ENCODE measurements at places on chromosomes 13 and 19. TPM values are rescaled to one million over a fixed set of nuclear protein-coding genes. Genes with fewer than 3 reads are reported as not detected.
A peak's percentile ranks its signal among the peaks of the same experiment; 100 is the strongest.

- DNase-seq = no peak
Measured at GRCh38 chr19:409516-410242, 732 bp upstream of the C2CD4C start.

- no peak for DNase-seq
Measured at GRCh38 chr19:8705742-8706141, 7.1 kb upstream of the ACTL9 start.

GRCh38 chr13:41107584-41108014, 25.0 kb downstream of the KBTBD6 start:
- DNase-seq = no peak

DNA sequence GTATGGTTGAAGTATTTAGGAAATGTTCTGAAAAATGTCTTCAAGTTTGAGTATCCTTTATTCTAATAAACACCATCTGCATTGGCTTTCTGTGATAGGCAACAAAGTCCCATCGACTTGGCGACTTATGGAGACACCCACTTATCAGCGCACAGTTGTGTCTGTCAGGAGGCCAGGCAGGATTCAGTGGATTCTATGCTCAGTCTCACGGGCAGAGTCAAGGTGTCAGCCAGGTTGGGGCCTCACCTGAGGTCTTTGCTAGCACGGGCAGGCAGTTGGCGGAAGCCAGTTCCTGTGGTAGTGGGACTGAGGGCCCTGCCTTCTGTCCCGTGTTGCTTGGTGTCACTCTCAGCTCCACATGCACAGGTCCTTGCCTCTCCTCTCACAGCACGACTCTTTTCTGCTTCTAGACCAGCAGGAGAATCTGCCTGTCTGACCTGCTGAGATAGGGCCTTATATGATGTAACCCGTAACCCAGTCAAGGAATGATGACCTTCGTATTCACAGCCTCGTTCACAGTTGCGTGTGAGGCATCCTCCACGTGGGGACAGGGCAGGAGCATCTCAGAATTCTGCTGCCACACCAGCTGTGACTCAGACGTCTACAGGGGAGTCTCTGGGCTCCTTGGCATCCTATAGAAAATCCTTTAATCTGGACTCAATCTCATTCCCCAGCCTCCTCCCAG, 10.0 kb downstream of the CUL4A start:
- no peak for DNase-seq

GRCh38 chr19:3580156-3580934, 4.9 kb upstream of the GIPC3 start:
- DNase-seq = no peak

GRCh38 chr19:17086834-17087233, 11.3 kb downstream of the MYO9B start:
- no peak for DNase-seq

- DNase-seq = no peak
Measured at GRCh38 chr13:73179650-73180274, 121.0 kb downstream of the KLF5 start.

GRCh38 chr13:27432180-27432579, 7.8 kb downstream of the GTF3A start:
- no peak for DNase-seq

- DNase-seq = no peak
Measured at GRCh38 chr13:75038393-75039113, 443.4 kb downstream of the TBC1D4 start.

- no peak for DNase-seq
Measured at GRCh38 chr13:74886502-74886901, 595.5 kb downstream of the TBC1D4 start.

DNA sequence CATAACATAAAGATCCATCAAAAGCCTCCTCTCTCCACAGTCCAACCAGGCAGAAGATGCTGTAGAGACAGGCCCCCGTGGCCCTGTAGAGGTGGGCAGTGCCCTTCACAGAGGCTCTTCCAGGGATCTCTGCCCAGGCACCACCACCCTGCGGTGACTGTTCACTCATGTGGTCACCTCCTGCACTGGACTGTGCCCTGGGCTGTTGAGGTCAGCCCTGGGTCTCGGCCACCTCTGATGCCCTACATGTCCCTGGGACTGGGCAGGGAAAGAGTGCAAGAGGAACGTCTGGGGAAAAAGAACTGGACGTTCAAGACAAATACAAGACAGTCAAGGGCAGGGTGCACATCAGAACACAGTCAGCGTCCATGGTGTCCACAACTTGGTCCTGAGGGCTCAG, 22.3 kb downstream of the PEPD start:
- DNase-seq = peak; percentile 13

- DNase-seq = no peak
Measured at GRCh38 chr13:84616864-84617263, 734.6 kb upstream of the SLITRK1 start.

GRCh38 chr13:34672631-34673030, 269.4 kb upstream of the NBEA start:
- DNase-seq = no peak

GRCh38 chr19:12513531-12514061, 29.0 kb upstream of the ZNF709 start:
- DNase-seq = no peak

GRCh38 chr19:18733196-18733647, 49.7 kb downstream of the CRTC1 start:
- no peak for DNase-seq

GRCh38 chr13:112675366-112675756, 14.5 kb upstream of the ATP11A start:
- DNase-seq = no peak

DNA sequence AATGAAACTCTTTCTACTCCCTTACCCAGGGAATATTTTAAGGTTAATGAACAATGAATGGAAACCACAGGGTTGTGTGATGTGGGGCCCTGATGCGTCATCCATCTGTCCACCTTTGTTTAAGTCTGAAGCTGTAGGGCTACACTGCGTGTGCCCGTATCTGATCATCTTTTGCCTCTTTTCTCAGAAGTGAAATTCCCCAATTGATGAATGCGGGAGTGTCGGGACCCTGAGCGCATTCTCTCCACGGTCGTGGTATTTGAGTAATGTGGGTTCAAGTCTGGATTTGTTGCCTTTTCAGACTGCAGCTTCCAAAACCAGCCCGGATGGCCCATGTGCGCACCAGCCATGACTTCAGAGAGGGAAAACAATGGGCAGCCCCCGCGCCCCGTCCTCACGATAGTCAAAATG, 112.3 kb downstream of the COL4A2 start:
- DNase-seq = no peak

DNA sequence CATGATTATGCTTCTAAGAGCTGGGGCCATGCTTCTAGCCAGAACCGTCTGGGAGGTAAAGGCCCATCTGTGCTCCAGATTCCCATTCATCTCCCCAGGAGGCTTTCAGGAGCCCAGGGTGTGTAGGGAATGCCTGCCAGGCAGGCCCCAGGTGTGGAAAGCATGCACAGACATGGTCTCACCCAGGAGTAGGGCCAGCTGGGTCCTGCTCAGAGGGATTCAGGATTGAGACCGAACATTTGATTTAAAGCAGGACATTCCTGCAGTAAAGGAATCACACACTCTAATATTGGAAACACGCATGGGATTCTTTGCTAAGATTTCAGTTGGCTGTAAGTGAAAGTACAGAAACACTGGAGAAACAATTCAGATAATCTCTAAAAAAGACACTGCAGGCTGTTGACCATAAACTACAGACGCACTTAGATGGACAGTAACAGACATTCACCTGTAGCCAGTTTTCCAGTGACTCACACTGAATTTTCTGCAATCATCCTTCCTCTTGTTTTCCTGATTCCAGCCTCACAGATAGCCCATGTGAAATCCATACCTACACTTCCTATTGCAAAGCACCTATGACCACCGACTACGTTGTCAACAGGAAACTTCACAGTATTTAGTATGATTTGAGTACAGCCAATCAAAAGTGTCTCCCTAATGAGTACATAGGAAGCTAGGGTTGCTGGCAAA, 257.8 kb downstream of the TBC1D4 start:
- no peak for DNase-seq

DNA sequence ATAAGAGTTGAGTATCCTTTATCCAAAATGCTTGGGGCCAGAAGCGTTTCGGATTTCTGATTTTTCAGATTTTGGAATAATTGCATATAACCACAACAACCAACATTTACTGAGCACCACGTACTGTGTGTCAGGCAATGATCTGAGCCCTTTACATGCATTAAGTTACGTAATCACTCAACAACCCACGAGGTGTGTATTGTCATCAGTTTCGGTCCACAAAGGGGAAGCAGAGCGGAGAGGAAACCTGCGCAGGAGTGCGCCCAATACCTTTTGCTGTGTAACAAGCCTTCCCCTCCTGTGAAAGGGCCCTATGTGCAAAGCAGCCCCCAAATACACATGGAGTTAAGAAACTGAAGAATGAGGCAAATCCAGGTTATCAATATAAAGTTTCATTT, 20.7 kb upstream of the NLRP12 start:
- no peak for DNase-seq

The DHDH gene
- 2.3 TPM for total RNA-seq

The PSG1 gene
- not detected for total RNA-seq

The ZNF235 gene
- 14.1 TPM for total RNA-seq

The RHPN2 gene
- 2.8 TPM for total RNA-seq

The SLC27A5 gene
- 16.6 TPM for total RNA-seq

The LILRA1 gene
- not detected for total RNA-seq

The WDR88 gene
- total RNA-seq = not detected

The LILRB2 gene
- total RNA-seq = 0.47 TPM

The GIPR gene
- total RNA-seq = 10.4 TPM

The CLEC11A gene
- 14.0 TPM for total RNA-seq

The RAP2A gene
- 17.7 TPM for total RNA-seq

The SAFB gene
- 188 TPM for total RNA-seq

The PEAK3 gene
- total RNA-seq = 0.23 TPM

The ETHE1 gene
- 24.8 TPM for total RNA-seq
